ENCODE measurements at places on chromosomes 2 and 18.

DNA sequence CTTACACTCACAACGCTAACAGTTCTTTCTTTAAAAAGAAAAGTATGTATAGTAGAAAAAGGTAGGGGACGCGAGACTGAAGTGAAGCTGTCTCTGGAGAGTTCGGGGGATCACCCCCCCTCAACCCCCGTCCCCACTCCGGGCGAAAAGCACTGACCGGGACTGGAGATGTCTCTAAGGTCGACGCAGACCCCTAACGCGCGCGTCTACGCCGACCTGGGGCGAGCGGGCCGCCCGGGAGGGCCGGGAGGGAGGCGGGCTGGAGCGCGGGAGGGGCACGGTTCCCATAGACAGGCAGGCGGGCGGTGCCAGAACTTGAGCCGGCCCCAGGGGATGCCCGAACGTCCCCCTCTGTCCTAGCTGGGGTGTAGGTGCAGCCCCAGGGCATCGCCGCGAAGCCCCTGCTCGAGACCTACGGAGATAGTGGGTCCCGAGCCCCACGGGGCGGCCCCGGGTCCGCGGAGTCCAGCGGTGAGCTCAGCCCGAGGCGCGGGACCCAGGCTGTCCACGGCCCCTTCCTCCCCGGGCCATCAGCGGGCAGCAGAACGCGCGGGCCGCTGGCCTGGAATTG, 82.2 kb downstream of the CHRNA1 start:
- peak; percentile 29 for DNase-seq

- peak; percentile 40 for DNase-seq
Measured at GRCh38 chr2:74554820-74555531, 456 bp downstream of the DOK1 start.

DNA sequence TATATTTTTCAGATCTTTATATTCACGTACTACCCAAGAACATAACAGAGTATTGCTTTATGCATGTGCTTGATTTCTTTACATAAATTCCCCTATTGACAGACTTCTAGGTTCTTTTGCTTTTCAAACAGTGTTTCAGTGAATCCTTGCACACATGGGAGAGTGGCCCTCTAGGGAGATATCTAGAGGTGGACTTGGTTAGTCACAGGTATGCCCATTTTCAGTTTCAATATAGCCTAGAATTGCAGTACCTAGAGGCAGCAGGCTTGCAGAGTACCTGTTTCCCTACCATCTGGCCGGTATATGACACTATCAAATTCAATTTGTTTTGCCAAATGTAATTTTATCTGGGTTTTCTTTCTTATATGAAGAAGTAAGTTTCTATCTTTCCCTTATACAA, 36.8 kb downstream of the EML6 start:
- no peak for DNase-seq

DNA sequence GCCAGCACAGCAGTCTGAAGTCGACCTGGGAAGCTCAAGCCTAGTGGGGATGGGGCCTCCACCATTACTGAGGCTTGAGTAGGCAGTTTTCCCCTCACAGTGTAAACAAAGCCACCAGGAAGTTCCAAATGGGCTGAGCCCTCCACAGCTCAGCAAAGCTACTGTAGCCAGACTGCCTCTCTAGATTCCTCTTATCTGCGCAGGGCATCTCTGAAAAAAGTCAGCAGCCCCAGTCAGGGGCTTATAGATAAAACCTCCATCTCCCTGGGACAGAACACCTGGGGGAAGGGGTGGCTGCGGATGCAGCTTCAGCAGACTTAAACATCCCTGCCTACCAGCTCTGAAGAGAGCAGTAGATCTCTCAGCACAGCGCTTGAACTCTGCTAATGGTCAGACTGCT, 218.4 kb upstream of the VRK2 start:
- DNase-seq = no peak

DNA sequence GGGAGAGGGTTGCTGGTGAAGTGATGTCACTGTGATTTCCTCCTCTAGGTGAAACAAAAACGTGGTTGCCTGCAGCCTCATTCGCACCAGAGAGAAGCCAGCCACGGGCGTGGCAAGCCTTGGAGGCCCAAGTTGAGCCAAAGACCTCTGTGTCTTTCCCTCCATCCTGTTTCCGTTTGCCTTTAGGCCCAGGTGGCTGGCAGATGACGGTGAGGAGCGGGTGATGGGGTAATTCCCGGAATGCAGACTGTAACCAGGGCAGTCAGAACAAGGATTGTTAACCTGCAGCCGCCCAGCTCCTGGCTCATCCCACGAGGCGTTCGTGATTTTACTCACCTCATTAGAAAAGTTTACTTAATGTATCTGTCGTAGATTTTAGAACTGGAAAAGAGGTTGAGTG, 14.4 kb downstream of the CTIF start:
- no peak for DNase-seq

GRCh38 chr18:46333431-46334135, 229.4 kb downstream of the HAUS1 start:
- no peak for DNase-seq

DNA sequence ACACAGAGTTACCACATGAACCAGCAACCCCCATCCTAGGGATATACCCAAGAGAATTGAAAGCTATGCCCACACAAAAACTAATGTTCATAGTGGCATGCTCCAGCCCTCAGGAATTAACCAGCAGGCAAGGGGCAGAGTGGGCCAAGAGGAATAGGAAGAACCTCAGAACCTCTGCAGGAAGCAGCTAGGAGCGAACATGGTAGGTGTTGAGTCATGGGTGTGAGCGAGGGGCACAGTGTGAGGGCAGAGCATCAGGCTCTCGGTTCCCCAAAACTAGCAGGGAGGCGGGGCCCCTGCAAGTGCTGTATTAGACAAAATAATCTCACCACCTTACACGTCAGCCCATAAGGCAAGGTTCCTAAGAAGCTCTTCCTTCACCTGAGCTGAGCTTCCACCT, 5.6 kb upstream of the RUFY4 start:
- DNase-seq = no peak

GRCh38 chr2:120091436-120091835, 78.6 kb downstream of the EPB41L5 start:
- no peak for DNase-seq

DNA sequence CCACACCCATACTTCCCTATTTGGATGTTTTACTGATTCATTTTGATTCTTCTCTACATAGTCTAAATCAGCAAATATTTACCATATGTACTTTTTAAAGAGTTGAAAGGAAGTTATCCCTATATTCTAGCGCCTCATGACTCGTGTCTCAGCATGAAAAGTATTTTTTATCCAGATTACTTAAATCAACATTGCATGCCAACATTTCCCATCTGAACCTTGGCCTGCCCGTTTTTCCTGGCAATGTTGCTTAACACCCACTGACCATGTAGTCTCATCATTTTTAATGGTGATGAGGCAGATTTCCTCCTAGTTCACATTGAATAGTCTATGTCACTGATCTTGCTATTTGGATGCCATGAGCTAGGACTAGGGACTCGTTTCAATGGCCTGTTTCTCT, 13.2 kb upstream of the SCYGR5 start:
- DNase-seq = no peak

GRCh38 chr2:2033691-2034090, 289.4 kb upstream of the PXDN start:
- DNase-seq = no peak

DNA sequence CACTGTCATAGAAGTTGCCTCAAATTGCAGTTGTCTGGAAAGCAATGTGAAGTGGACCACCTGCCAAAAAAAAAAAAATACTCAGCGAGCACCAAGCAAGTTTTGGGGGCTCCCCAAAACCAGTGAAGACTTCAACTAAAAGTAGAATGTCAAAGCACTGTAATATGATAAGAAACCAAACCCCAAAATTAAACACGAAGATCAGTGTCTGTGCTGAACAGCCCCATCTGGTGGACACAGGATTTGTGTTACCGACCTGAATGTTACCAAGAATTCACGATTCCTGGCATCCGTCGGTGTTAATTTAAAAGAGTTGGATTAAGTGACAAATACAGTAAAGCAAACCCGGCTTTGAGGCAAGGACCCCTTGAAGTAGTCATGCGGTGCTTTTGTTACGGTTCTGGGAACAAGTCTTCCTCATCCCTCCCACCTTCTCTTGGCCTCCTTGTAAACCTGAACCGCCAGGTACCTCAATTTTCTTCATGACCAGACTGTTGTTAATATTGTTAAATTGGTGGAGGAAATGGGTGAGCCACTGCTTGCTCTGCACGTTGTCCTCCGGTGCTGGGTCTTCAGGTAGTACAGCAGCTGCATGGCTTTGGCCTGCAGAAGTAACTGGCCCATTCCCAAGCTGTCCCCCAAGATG, 31.3 kb upstream of the SSB start:
- peak; percentile 59 for DNase-seq

- no peak for DNase-seq
Measured at GRCh38 chr2:179441551-179441950, 176.9 kb upstream of the SESTD1 start.

DNA sequence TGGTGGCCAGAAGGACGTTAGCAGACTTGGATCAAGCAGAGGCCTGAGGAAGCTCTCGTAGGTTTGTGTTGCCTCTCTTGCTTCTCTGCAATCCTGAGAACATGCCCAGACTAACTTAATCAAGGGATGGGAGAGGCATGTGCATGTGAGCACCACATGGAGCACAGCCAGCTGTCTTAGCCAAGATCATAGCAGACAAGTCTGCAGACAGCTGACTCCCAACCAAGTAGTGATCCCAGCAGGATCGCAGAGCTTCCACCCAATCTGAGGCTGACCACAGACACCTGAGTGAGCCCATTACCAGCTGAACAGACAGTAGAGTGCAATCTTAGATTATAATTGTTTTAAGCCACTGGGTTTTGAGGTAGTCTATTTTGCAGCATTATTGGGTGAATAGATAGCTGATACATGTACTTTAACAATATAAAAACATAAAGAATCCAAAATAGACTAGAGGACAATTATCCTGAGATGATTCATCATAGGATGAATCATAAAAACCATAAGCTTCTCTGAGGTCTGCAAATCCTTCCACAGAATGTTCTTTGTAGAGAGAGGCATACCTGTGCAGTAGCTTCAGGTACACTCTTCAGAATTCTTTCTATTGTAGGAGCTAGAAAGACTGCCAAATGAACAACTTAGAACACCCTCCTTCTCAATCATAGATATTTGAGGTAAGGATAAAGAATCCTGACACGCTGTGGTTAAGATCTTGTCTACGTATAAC, 25.2 kb upstream of the FAM110C start:
- DNase-seq = no peak

GRCh38 chr2:216464104-216464720, 34.4 kb upstream of the RPL37A start:
- DNase-seq = no peak

GRCh38 chr18:47968721-47969120, 38.3 kb upstream of the SMAD2 start:
- DNase-seq = no peak

GRCh38 chr2:226649871-226650660, 149.6 kb downstream of the IRS1 start:
- DNase-seq = peak; percentile 43

GRCh38 chr2:158936978-158937377, 31.5 kb upstream of the TANC1 start:
- DNase-seq = no peak

GRCh38 chr2:201855356-201855755, 49.0 kb downstream of the CDK15 start:
- no peak for DNase-seq

GRCh38 chr2:20635113-20635510, 15.8 kb downstream of the HS1BP3 start:
- DNase-seq = no peak

- no peak for DNase-seq
Measured at GRCh38 chr18:37493352-37493935, 72.2 kb downstream of the CELF4 start.

DNA sequence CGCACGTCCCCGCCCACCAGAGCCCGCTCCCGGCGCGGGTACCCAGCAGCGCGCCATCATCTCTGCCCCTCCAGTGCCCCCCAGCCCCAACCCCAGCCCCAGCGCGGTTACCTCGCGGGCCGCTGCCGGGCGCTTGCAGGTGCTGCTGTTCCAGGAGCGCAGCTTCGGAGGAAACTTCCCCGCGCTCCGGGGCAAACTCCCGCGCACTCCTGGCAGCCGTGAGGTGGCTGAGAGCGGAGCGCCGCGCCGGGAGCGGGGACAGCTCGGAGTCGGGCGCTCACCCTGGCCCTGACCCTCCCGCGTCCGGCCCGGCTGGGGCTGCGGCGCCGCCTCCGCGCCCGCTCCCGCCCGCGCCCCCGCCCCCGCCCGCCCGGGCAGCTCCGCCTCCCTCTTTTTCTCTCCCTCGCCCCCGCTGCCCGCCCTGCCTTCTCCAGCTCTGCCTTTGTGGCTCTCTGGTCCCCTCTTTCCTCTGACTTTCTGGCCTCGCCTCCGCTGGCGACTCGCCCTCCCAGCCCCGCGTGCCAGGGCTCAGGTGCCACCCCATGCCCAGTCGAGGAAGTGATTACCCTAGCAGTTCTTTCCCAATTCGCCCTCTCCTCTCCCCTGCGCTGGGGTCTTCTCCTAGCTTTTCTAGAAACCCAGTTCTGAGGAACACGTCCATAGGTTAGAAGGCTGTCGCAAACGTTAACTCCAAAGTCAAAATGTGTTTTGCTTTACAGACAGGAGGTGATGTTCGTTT, at the start of gene CHST9:
Gene CHST9, minus strand, starts transcription at position 284 of the 739 bp plus-strand sequence. CDS start 42,499 bp downstream, outside the sequence.
- DNase-seq = no peak

DNA sequence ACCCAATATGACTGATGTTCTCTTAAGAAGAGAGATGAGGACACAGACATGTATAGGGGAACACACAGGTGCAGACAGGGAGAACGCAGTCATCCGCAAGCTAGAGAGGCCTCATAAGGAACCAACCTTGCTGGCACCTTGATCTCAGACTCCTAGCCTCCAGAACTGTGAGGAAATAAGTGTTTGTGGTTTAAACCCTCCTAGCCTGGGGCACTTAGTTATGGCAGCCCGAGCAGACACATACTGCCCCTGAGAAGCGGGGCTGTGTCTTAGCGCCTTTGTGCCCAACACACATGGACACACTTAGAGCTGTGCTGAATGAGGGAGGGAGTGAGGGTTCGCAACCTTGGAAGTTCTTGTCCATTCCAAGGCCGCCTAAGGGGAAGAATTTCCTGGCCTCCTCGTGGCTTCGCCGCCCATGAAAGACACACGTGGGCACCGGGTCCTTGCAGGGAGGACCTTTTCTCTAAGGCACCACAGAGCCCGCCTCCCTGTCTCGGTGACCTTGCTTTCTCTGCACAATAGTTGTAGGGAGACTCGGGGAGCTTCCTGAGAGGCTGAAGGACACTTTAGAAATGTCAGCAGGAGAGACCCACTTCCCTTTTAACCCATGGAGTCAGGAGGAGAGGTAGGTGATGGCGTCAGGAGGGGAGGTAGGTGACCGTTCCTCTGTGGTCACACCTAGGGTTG, 224.5 kb upstream of the HDAC4 start:
- no peak for DNase-seq

Data from activated CD4-positive, alpha-beta T cell treated with anti-CD3 and anti-CD28 coated beads, Interleukin-2, amount 50 U/mL, for 1 hour (primary cell).